ENCODE measurements at places on chromosomes 7 and 10. TPM values are rescaled to one million over a fixed set of nuclear protein-coding genes. Genes with fewer than 3 reads are reported as not detected.

The SPDYE16 gene
- total RNA-seq = not detected

The PRKCQ gene
- total RNA-seq = not detected

DNA sequence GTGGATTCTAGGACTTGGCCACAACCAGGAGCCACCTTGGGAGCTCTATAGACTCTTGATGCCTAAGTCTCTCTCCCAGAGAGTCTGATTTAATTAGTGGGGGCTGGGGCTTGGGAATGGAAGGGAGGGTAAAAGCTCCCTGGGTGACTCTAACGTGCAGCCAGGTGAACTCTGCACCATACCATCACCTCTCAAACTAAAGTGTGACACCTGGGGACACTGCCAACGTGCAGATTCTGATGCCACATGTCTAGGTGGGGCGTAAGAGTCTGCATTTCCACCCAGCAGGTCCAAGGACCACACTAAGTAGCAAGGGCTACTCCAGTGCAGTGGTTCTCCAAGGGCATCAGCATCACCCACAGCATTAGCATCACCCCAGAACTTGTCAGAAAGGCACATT, 28.3 kb downstream of the LRRC20 start:
- DNase-seq = no peak
- H3K4me1 ChIP-seq = peaks cover 7% of the 10 kb centered on the region
- H3K4me3 ChIP-seq = no peak overlapping the region
- H3K36me3 ChIP-seq = no peaks in the 10 kb centered on the region

DNA sequence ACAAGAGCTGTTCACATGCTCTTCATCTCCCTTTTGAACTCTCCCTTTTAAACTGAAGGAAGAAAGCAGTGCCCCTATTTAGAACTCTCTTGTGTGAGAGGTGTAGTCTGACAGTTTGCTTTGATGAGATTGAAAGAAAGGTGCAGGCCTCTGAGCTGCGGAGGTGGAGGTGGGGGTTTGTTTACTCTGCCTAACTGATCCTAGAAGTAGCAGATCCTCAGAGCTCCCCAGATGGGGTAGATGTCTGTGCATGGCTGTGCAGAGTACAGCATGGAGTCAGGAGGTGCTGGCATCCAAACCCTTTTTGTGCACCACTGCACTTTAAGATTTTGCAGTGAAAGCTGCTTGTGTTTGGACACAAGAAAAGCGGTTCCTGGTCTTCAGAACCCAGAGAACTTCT, 58.3 kb downstream of the MINDY4 start:
- H3K27me3 ChIP-seq = peaks cover 5% of the 10 kb centered on the region
- peaks cover 26% of the 10 kb centered on the region for H3K36me3 ChIP-seq
- no peak for DNase-seq
- no peak overlapping the region for H3K27ac ChIP-seq
- no peaks in the 10 kb centered on the region for H3K4me1 ChIP-seq
- H3K4me3 ChIP-seq = no peak overlapping the region

The OR6B1 gene
- not detected for total RNA-seq

DNA sequence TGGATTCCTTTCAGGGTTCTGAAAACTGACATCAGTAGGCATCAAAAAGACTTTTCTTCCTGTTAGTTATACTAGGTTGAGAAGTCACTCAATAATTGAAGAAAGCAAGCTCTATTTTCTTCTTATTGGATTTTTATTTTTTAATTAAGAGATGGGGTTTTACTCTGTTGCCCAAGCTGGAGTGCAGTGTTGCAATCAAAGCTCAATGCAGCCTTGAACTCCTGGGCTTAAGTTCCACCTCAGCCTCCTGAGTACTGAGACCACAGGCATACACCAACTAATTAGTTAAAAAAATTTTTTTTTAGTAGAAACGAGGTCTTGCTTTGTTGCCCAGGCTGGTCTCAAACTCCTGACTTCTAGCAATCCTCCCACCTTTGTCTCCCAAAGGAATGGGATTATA, 28.0 kb downstream of the PIP4K2A start:
- H3K4me3 ChIP-seq = no peak overlapping the region
- no peak overlapping the region for H3K27ac ChIP-seq
- DNase-seq = no peak

DNA sequence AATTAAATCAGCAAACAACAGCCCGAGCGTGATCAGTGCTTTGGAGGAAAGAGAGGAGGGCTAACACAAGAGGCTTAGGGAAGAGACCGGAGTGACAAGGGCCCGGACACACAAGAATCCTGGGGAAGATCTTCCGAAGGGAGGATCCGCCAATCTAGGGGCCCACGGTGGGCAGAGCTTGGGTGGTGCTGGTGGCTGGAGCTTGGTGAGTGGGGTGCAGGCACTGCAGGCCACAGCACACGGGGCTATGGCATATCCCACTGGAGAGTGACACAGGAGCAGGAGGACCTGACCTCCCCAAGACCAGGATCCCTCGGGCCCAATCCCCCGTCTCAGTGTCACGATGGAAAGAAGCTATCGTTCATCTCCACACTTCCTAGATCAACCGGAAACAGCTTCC, 471.3 kb upstream of the FOXK1 start:
- H3K36me3 ChIP-seq = peaks cover 24% of the 10 kb centered on the region
- no peak for DNase-seq
- no peak overlapping the region for H3K4me3 ChIP-seq
- peaks cover 2% of the 10 kb centered on the region for H3K27me3 ChIP-seq
- H3K4me1 ChIP-seq = no peaks in the 10 kb centered on the region
- no peak overlapping the region for H3K27ac ChIP-seq

- no peak for DNase-seq
- H3K27me3 ChIP-seq = no peaks in the 10 kb centered on the region
- H3K4me3 ChIP-seq = no peak overlapping the region
- peaks cover 28% of the 10 kb centered on the region for H3K4me1 ChIP-seq
- no peaks in the 10 kb centered on the region for H3K36me3 ChIP-seq
Measured at GRCh38 chr7:36286226-36286625, 103.4 kb upstream of the ANLN start.

The BTBD16 gene
- total RNA-seq = not detected

The GALNT17 gene
- not detected for total RNA-seq

The TFPI2 gene
- 41.6 TPM for total RNA-seq

DNA sequence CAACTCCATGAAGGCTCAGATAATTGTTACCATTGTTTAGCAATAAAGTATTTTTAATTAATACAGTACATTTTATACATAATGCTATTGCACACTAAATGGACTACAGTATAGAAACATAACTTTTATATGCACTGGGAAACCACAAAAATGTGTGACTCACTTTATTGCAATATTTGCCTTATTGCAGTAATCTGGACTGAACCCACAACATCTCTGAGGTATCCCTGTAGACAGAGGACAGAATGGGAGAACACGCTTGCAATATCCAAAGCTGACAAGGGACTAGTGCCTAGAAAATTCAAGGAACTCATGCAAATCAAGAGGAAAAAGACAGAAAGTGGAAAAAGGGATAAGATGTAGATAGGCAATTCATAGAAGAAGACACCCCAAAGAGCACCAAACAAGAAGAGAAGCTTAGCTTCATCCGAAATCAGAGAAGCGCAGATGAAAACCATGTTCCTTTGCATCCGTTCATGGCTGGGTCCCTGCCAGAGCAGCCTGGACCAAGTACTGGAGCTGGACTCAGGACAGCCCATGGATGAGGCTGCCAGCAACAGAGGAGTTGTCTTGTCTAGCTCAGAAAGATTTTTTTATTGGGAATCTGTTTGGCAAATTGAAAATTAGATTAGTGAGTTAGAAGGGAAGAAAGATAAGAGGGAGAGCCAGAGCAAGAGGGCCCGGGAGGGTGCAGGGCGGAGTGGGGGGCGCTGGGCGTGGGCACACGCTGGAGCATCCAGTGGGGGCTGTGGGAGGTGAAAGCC, 16.0 kb upstream of the GALNTL5 start:
- no peak overlapping the region for H3K4me3 ChIP-seq
- H3K4me1 ChIP-seq = peaks cover 16% of the 10 kb centered on the region
- peaks cover 25% of the 10 kb centered on the region for H3K27me3 ChIP-seq

Measured in HFFc6 (cell line).